PC-9 (cell line): ENCODE measurements at places on chromosomes 5 and 9. TPM values are rescaled to one million over a fixed set of nuclear protein-coding genes. Genes with fewer than 3 reads are reported as not detected.

DNA sequence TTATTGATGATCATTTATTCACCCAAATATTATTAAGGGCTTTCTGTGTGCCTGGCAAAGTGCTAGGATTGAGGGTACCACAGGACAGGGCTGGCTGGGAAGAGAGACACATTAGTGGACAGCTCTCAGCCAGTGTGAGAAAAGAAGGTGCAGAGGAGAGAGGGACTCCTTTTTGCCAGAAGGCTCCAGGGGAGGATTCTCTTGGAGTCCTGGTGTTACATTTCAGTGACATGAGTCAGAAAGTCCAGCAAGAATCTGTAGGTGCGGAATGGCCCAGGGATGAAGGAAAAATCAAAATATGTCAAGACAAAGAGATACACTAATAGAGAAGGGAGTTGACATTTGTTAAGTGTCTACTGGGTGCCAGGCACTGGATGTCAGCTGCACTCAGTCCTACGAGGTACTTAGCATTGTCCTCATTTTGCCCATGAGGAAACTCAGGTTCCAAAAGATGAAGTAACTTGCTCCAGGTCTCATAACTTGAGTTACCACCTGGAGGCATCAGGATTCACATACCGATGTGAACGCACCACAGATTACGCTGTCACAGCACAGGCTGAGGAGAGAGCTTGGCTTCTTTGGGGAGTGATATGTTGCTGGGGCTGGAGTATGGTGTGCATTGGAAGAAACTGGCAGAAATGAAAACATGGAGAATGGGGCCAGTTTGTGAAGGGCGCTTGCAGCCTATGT is 60.5 kb downstream of the RASGRF2 start:
- DNase-seq, result peak; percentile 19
- peaks cover 7% of the 10 kb centered on the region for H3K4me1 ChIP-seq
- H3K27ac ChIP-seq, result no peak overlapping the region
- H3K27me3 ChIP-seq, result no peaks in the 10 kb centered on the region

The DTWD2 gene
- 3.3 and 4.9 TPM in 2 replicates for total RNA-seq

- DNase-seq, result no peak
- no peaks in the 10 kb centered on the region for H3K36me3 ChIP-seq
- peaks cover 33% of the 10 kb centered on the region for H3K4me1 ChIP-seq
- no peaks in the 10 kb centered on the region for H3K27me3 ChIP-seq
Measured at GRCh38 chr5:173499471-173500212, 116.8 kb downstream of the BOD1 start.

GRCh38 chr9:336039-336438 is 121.4 kb downstream of the DOCK8 start:
- H3K4me3 ChIP-seq, result no peak overlapping the region
- H3K27me3 ChIP-seq, result no peaks in the 10 kb centered on the region
- no peak overlapping the region for H3K27ac ChIP-seq
- DNase-seq, result peak; percentile 79
- no peaks in the 10 kb centered on the region for H3K36me3 ChIP-seq
- peaks cover 11% of the 10 kb centered on the region for H3K4me1 ChIP-seq

GRCh38 chr9:27385606-27386322 is 88.8 kb upstream of the EQTN start:
- H3K27ac ChIP-seq, result no peak overlapping the region
- no peak overlapping the region for H3K4me3 ChIP-seq
- H3K36me3 ChIP-seq, result no peaks in the 10 kb centered on the region
- DNase-seq, result no peak
- H3K27me3 ChIP-seq, result no peaks in the 10 kb centered on the region
- no peaks in the 10 kb centered on the region for H3K4me1 ChIP-seq

GRCh38 chr5:134438721-134439123 is 27.0 kb upstream of the CDKN2AIPNL start:
- no peaks in the 10 kb centered on the region for H3K36me3 ChIP-seq
- peak overlapping the region; percentile 57 for H3K27ac ChIP-seq
- no peak for DNase-seq
- H3K4me1 ChIP-seq, result peaks cover 57% of the 10 kb centered on the region
- H3K27me3 ChIP-seq, result no peaks in the 10 kb centered on the region
- H3K4me3 ChIP-seq, result no peak overlapping the region

The SLC46A2 gene
- total RNA-seq, result not detected in 2 replicates

DNA sequence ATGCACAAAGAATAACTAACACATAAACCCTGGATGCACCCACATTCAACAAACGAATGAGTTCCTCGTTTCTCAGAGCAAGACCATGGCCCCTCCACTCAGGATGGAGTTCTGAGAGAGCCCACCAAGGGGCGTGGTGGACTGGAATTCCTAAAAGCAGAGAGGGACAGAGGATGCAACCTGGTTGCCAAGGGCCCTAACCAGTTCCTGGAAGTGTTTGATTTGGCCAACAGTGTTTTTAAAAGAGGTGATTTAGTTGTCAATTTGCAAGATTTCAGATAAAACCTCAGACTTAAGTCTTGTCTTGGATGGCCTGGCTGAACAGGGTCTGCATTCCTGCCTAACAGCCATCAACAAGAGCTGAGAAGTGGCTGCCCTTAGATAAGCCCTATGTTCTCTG is 34.4 kb downstream of the GLRA1 start:
- no peaks in the 10 kb centered on the region for H3K36me3 ChIP-seq
- DNase-seq, result no peak
- H3K4me1 ChIP-seq, result no peaks in the 10 kb centered on the region
- H3K27ac ChIP-seq, result no peak overlapping the region

GRCh38 chr5:68818870-68819269 is 274.9 kb upstream of the SLC30A5 start:
- no peak overlapping the region for H3K27ac ChIP-seq
- H3K4me3 ChIP-seq, result no peak overlapping the region
- no peaks in the 10 kb centered on the region for H3K4me1 ChIP-seq
- DNase-seq, result no peak
- H3K27me3 ChIP-seq, result no peaks in the 10 kb centered on the region
- no peaks in the 10 kb centered on the region for H3K36me3 ChIP-seq

GRCh38 chr5:91464886-91465646 is 81.9 kb upstream of the ARRDC3 start:
- H3K4me1 ChIP-seq, result 0 out of 2 replicates have a peak, but pooled peaks cover 5% of the 10 kb centered on the region
- H3K4me3 ChIP-seq, result no peak overlapping the region
- H3K27me3 ChIP-seq, result no peaks in the 10 kb centered on the region
- no peaks in the 10 kb centered on the region for H3K36me3 ChIP-seq
- no peak overlapping the region for H3K27ac ChIP-seq

GRCh38 chr5:56851258-56851941 is 36.1 kb downstream of the MAP3K1 start:
- no peaks in the 10 kb centered on the region for H3K27me3 ChIP-seq
- no peaks in the 10 kb centered on the region for H3K36me3 ChIP-seq
- no peak for DNase-seq

- peaks cover 51% of the 10 kb centered on the region for H3K4me1 ChIP-seq
- DNase-seq, result peak; percentile 90
- no peak overlapping the region for H3K4me3 ChIP-seq
Measured at GRCh38 chr5:170173227-170173626, 59.6 kb upstream of the C5orf58 start.

DNA sequence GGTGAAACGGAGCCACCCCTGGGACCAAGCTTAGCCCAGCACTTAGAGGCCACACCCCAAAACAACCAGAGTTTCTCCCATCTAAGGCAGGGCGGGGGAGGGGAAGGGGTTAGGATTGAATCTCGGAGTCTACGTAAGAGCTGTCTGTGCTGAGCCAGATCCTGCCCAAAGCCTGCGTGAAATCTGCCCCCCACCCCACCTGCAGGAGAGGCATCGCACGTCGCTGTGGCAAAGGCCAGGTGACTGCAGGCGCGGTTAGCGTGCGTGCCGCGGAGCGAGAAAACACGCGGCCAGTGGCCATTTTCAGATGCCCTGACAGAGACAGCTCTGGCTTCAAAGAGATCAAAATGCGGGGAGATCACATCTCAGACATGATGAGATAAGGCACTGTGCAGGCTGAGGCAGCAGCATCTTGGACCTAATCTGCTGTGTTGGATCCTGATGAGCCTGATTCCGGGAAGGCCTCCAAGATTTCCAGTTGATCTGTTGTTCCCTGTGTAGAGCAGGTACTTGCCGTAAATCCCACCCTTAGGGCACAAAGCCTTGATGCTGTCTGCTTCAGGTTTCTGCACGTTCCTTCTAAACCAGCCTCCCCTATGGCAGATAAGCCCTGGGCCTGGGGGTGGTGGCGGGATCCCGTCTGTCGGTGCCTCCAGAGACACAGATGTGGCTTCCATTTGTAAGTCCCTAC is 2.5 kb upstream of the QSOX2 start:
- no peak for DNase-seq
- H3K27me3 ChIP-seq, result peaks cover 31% of the 10 kb centered on the region
- no peak overlapping the region for H3K4me3 ChIP-seq
- no peak overlapping the region for H3K27ac ChIP-seq
- H3K36me3 ChIP-seq, result no peaks in the 10 kb centered on the region
